Stimulated activated CD8-positive, alpha-beta memory T cell treated with anti-CD3 and anti-CD28 coated beads, Interleukin-4, amount 100 ng/mL, for 4 hours (primary cell): ENCODE measurements at places on chromosomes 7 and 10.

- no peak for DNase-seq
Measured at GRCh38 chr7:114862406-114862805, 59.5 kb upstream of the MDFIC start.

DNA sequence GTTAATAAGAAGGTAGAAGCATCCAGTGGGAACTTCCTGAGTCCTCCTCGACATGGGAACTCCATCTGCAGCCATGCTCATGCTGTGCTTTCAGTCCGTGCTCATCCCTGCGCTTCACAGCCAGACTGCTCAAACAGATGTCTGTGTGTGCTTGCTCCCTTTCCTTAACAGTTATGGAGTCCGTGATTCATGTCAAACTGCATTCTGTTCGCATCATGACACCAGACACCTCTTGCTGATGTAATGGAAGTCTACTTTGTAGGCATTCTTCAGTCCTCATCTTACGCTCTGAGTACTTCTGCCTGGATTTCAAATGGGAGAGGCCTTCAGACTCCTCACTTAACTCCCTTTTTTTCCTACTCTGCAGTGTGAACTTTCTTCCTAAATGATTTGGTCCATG lies 304.9 kb downstream of the SUGCT start:
- DNase-seq, result no peak

GRCh38 chr7:151206914-151207313 lies 3.4 kb downstream of the H2BK1 start:
- no peak for DNase-seq

- DNase-seq, result no peak
Measured at GRCh38 chr7:43461349-43462024, 121.4 kb upstream of the STK17A start.

DNA sequence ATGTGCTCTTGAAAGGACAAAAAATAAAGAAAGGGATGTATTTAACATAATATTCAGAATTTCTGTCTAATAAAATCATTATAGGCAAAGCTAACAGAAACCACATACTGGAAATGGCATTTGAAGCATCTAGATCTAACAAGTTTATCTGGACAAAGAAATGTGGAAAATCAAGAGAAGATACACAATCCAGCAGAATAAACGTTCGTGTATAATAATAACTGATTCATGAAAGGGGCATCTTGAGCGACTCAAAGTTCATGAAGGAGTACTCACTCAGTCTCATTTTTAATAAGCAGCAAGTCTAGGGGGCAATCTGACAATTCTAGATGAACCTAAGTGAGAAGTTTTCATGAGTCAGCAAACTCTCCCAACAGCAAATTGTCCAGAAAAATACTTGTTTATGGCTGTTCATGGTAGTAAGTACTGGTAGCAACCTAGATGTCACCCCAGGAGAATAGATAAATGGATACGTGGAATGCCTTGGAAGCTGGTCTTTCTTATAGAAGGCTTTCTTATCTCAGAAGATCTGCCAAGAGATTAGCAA lies 541.8 kb downstream of the INHBA start:
- DNase-seq, result no peak

GRCh38 chr7:100517305-100517704 lies 21.7 kb upstream of the AGFG2 start:
- DNase-seq, result no peak

- DNase-seq, result no peak
Measured at GRCh38 chr7:23712368-23713284, 2.6 kb downstream of the STK31 start.

DNA sequence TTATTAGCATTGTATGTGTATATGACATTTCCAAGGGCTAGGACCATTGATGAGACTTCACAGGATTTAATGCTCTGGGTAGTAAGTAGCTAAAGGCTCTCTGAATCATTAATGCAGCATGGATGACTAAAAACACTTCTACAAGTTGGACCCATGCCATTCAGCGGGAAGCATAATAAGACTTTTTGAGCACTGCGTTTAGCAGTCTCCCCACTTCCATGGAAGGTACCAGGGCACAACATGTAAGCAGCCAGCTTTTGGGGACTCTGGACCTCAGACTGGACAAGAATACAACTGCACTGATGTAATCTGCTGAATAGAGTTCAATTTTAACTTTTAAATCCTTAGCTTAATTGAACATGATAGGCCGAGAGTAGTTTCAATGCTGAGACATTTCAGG lies 191.7 kb upstream of the IMMP2L start:
- DNase-seq, result no peak

DNA sequence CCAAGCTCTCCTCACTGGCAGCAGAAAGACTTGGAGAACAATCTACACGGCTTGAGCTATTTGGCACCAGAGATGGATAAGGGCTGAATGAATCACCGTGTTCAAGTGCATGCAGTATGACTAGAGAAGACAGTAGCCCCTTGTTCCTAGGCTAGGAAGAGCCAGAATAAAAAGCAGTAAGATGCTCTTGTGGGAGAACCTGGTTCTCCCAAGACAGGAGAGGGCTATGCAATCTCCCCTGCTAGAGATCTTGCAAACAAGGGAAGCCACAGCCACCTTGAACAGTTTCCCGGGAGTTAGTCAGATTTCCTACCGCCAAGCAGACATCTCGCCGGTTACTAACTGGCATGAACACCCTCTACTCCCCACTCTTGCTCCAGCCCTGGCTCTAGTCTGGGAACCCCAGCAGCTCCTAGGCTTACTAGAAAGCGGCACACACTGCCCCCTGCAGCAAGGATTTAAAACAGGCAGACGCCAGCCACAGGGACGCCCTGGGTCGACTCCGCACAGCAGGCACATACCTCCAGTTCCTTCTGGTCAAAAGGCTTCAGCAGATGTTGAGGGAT lies 107.3 kb downstream of the SMURF1 start:
- no peak for DNase-seq

DNA sequence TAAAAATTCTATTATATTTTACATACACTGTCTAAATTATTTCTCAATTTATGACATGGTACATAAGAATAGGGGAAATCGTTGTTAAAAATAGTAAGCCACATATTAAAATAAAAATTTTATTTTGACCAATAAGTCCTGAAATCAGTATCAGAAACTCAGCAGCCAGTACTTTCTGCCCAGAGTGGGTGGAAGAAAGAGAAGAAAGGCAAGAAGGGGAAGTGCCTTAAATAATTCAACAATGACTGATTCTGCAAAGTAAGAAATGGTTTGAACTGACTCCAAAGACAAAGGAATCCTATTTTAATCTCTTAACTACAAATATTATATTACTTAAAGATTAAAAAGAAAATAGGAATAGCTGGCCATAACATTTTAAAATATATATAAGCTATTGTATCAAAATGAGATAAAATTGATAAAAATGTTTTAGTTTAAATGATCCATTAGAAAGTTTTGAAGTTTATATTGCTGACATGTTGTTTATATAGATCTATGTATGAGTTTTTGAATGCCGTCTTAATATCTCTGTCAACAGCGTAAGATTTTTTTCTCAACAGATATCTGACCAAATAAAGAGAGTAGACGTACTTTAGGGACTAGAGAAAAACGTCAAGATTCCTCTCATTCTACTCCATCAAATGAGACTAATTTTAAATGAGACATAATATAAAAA lies 30.2 kb upstream of the NRCAM start:
- DNase-seq, result no peak

- DNase-seq, result no peak
Measured at GRCh38 chr10:92880917-92881316, 32.6 kb downstream of the EXOC6 start.

GRCh38 chr7:33325754-33326484 lies 196.6 kb downstream of the BBS9 start:
- no peak for DNase-seq

DNA sequence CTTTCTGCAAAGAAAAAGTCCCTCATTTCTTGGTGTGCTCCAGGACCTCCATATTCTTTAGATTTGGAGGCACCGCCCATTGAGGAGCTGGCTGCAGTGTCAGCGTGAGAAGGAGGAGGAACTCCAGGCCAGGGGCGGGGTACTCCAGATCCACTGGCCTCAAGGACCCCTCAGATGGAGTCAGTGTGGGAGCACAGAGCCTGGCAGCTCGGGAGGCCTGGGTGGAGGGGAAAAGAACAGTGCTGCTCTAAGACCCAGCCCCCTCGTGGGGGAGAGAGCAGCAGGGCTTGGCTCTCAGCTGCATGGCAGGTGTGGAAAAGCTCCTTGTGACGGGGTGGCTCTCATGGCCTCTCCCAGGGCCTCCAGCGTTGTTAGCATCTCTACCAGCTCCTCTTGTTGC lies 70.5 kb downstream of the ITGB1 start:
- no peak for DNase-seq

GRCh38 chr10:43190775-43191174 lies 52.5 kb downstream of the CSGALNACT2 start:
- DNase-seq, result no peak

DNA sequence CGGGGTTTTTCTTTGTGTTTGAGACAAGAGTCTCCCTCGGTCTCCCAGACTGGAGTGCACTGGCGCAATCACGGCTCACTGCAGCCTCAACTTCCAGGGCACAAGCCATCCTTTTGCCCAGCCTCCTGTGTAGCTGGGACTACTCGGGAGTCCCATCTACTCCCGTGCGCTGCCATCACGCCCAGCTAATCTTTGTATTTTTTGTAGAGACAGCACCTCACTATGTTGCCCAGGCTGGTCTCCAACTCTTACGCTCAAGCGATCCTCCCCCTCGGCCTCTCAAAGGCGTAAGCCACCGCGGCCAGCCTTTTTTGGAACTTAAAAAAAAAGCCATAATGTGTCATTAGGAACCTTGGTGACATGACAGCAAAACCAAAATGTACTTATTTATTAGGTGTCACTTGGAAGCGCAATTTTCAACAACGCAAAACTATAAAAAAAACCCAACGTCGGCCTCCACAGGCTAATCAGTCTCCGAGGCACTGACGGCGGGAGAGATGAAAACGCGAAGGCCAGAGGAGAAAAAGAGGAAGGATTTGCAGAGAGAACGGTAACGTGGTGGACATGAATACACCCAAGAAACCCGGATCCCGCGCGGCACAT lies 911 bp upstream of the HNRNPH3 start:
- DNase-seq, result no peak

- no peak for DNase-seq
Measured at GRCh38 chr10:99698504-99699080, 33.3 kb downstream of the COX15 start.

- DNase-seq, result no peak
Measured at GRCh38 chr7:16795624-16796023, 9.2 kb downstream of the AGR2 start.

GRCh38 chr7:135282561-135283254 lies 49.1 kb downstream of the STRA8 start:
- DNase-seq, result no peak

- no peak for DNase-seq
Measured at GRCh38 chr10:35011771-35012191, 78.4 kb downstream of the CUL2 start.

GRCh38 chr7:44196450-44196872 lies 4.3 kb upstream of the YKT6 start:
- DNase-seq, result no peak

DNA sequence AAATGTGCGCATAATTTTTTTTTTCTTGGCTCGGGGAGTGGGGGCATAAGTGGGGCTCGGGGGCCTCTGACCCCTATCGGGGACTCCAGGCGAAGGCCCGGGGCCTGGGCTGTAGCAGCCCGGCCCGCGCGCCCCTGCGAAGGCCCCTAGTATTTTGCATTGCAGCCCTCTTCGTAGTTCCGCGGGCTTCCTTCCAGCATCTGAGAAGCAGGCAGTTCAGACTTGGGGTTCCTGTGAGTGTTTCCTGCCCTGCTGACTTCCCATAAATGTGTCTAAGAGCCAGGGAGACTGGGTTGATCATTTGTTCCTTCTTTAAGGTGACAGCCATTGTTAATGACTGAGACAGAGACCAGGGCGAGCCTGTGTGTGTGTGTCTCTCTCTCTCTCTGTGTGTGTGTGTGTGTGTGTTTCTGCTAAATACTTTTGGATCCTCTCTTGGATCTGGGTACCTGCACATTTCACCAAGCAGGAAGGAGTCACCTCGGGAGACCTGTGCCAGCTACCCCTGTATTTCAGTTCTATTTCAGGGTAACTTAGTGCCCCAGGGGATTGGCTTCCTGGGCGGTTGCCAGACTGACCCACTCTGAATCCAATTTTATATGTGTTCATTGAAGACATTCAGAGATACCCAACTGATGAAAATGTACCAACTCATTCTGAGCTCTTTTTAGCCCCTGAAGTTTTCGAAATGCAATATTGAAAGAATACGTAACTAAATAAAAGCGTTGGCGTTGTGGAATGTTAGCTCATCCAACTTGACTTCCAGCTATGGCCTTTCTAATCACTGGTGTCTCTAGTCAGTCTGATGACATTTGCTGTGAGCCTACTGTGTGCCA lies 805 bp downstream of the MSRB2 start:
- DNase-seq, result no peak

DNA sequence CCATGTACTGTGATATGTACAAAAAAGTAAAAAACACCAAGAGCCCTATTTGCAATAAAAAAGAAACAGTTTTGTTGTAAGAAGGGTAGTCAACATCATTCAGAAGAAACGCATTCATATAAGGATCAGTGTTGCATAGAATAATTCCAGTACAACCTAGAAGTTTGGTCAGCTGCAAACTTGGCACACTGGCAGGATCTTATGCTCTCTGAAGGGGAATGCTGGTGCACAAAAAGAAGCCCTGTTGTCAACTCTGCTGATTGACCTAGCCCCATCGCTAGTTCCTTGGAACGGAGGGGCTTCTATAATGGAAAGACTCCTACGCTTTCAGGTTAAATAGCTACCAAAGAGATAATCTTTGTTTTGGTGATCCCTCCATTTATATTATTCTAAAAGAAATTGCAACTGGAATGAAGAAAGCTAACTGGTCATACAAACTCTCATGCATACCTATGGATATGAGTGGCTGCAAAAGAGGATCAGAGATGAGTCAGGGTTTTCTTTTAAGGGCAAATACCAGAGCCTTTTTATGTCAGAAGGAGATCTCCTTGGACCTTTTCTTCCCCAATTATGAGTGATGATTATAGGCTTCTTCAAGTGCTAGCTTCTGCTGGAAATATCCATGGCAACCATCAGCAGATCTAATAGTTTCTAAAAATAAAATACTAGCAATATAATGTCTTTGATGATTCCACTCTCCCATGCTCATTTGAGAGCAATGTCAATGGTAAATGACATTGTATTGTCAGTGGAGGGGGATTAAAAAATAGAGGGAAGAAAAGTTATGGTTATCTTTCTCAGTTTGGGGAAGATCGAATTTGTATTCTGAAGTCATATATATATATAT lies 312.4 kb upstream of the CACNA2D1 start:
- no peak for DNase-seq

GRCh38 chr7:98418636-98419315 lies 17.9 kb upstream of the BAIAP2L1 start:
- DNase-seq, result no peak

DNA sequence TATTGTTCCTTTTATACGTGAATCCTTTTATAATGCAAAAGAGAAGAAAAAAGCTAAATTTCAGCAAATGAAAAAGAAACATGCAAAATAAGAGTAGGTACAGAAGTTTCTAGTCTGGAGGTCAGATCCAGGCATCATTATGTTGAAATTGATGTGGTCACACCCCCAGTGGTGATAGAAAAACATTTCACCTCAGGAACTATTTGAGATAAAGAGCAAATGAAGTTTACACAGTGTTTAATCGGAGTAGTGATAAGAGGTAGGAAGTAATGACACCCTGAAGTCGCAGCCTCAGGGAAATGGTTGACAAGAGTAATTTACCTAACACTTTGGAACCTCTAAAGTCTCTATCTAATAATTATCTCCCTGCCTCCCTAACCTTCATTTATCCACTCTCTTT lies 536.0 kb upstream of the STEAP1 start:
- no peak for DNase-seq
